ENCODE measurements at places on chromosomes 5 and 9.

DNA sequence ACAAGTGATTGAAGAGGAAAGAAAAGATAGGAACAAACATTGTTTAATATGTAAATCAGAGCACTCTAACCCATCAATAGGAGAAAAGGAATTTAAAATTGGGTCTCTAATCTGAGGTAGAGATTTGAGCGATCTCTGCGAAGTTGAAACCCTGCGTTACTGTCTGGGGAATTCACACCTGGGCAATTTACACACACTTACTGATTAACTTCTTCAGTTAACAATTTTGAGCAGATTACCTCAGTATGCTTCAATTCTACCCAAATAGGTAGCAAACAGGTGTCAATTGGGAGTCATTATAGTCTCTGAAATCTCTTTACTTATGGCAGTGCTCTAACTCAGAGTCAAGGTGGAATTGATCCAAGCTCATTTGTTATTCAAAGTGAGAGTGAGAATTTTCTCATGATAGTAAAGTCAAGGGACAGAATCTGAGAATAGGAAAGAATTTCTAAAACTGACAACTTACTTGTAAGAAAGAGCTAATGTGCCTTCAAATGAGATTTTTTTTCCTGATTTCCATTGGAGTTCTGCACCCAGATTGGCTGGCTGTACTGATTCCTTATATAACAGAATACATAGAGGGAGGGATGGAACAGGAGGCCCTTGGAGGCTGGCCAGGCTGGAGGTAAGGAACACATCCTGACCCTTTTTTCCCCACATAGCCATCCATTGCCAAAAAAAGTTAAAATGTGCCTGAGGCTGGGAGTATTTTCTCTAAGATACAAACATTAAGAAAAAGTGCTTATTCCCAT is 27.1 kb upstream of the IFNA14 start:
- DNase-seq = no peak

DNA sequence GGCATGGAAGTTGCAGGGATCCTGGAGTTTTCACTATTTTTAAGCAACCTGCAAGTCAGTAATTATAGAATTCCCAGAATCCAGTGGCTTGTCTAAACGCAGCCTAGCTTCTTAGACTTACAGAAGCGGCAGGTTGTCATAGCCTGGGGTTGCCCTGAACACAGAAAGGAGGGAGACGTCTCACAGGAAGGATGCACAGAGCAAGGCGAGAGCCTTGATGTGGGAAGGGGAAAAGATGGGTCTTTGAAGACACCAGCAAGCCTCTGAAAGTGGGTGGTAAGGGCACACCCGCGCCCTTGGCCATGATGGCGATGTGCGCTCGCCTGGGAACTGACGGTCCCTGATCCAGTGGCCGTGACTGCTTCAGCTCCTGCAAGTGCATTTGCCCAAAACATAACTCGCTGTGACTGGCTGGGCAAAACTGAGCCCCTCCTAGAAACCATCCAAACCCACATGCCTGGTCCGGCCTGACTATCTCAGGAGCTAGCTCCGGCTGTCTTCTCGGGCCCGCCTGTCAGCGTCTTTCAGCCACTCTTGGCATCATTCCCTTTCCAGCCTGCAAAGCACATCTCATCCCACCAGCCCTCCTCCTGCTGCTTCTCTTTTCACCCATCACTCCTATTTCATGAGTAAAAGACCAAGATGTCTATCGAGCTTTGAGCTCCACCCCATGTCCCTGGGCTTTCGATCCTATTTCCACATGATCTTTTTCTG is 17.1 kb downstream of the FBP1 start:
- DNase-seq = no peak

GRCh38 chr9:121729769-121730562 is 78.5 kb downstream of the DAB2IP start:
- DNase-seq = no peak

- DNase-seq = no peak
Observed at GRCh38 chr9:127218818-127219217, 45.8 kb upstream of the GARNL3 start.

GRCh38 chr5:174148721-174149120 is 103.2 kb downstream of the NSG2 start:
- no peak for DNase-seq

DNA sequence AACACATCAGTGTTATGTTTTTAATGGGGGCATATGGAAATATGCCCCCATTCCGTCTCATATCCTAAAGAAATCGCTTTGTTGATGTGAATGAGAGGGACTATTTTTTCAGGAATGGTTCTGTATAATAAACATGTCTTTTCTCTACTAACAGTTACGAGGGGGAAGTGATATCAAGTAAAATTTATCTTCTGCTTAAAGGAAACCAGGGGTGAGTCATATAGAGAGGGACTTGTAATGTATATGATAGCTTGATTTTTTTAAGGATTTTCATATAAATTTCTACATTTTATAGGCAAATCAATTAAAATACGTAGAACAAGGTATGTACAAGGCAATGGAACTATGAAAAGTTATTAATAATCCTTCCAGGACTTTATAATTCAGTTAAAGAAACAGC is 207.1 kb downstream of the SEMA5A start:
- DNase-seq = no peak

- DNase-seq = no peak
Observed at GRCh38 chr5:179585941-179586401, 35.6 kb downstream of the RUFY1 start.

DNA sequence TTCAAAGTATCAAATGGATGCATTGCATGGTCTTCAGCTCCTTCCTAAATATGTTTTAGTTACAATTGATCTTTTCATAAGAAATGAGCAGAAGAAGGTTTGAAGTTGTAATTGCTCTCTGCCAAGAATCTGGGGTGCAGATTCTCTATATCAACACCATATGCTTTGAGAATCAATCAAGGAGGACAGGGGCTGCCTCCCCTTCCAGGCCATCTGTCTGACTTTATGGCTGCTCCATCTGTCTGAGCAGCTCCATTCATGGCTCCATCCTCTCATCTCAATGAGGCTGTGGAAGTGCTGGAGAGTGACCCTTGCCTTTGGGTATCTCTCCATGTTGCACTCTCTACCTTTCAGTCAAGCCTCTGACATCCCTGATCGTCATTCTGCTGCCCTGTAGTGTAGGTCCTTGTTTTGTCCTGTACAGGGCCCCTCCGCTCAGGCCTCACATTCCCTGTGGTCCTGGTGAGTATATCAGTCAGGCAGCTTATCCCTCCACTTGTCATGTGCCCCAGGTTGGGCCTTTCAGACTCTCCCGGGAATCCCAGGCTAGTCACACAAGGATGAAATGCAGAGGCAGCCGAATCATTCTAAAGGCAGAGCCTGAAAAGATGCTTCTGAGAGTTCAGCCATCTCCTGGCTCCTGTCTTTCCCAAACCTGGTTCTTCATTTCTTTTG is 14.0 kb upstream of the SV2C start:
- DNase-seq = no peak

DNA sequence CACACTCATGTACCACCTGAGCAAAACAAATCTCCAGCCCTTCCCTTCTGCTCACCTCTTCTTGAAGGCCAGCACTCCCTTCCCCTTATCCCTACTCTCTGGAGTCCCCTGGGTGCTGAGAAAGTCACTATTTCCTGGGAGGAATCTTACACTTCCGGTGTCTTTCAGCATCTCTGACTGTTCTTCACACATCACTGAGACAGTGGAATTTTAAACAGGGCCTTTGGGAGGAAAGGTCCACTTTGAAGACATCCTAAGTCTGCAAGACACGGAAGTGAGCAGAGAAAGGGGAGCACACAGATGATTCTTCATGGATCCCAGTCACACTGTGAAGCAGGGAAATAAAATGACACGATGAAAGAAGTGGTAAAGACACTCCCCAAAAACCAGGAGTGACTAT is 25.6 kb downstream of the FRMD3 start:
- no peak for DNase-seq

- no peak for DNase-seq
Observed at GRCh38 chr5:134430001-134430569, 18.4 kb upstream of the CDKN2AIPNL start.

DNA sequence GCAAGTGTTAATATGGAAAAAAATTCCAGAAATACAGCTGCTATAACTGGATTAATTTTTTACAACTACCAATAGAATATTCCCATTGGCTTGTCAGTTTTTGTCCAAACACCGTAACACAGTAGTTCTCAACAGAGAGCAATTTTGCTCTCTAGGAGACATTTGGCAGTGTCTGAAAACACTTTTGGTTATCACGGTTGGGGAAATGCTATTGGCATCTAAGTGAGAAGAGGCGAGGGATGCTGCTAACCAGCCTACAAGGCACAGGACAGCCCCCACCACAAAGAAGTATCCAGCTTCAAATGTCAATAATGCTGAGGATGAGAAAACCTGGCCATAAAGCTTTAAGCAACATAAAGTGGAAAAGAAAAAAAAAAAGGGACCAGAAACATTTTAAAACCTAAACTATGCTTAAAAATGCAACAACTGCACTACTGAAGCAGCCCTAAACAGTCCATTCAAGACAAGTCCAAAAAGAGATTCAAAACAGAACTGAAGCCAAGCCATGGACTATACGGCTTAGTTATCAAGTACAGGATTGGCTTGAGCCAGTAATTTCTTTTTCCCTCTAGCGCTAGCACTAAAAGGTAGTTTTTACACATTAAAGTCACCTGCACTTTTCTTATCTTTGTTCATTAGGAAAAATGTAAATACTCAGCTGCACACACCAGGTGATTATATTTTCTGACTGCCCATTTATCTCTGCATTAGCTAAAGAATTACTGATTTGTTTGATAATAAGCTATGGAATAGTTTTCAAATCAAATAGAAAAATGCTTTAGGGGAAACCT is 83.9 kb downstream of the NR3C1 start:
- DNase-seq = no peak

GRCh38 chr5:39164016-39164415 is 55.3 kb downstream of the FYB1 start:
- no peak for DNase-seq

DNA sequence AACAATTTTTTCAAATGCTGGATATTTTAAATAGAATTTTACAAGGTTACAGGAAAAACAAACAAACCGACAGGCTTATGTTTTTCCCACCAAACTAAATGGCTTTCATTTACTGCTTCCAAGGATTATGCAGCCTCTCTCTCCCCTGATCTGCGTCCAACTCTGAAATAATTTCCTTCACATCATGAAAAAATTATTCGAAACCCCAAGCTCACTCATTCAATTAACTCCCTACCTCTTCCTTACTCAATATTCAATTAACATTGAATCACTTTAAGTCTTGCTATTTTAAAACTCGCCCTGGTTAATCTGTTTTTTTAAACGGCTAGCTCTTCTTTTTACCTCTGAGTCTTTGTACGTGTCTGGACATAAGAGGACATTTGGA is 336.2 kb downstream of the AGTPBP1 start:
- DNase-seq = no peak

DNA sequence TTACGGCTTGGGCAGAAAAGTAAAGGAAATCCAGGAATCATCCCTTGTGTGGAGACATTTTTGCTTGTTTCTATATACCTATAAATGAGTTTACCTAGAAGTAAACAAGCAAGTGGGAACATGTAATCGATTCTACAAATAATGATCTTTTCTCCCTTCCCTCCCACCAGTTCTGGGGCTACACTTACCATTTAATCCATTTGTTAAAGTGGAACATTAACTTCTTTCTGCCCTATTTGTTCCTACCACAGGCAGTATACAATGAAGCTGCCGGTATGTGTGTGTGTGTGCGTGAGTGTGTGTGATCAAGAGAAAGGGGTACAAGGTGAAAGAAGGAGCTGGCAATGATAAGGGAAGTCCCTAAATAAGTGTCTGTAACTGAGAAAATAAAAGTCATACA is 26.4 kb upstream of the ELL2 start:
- no peak for DNase-seq

DNA sequence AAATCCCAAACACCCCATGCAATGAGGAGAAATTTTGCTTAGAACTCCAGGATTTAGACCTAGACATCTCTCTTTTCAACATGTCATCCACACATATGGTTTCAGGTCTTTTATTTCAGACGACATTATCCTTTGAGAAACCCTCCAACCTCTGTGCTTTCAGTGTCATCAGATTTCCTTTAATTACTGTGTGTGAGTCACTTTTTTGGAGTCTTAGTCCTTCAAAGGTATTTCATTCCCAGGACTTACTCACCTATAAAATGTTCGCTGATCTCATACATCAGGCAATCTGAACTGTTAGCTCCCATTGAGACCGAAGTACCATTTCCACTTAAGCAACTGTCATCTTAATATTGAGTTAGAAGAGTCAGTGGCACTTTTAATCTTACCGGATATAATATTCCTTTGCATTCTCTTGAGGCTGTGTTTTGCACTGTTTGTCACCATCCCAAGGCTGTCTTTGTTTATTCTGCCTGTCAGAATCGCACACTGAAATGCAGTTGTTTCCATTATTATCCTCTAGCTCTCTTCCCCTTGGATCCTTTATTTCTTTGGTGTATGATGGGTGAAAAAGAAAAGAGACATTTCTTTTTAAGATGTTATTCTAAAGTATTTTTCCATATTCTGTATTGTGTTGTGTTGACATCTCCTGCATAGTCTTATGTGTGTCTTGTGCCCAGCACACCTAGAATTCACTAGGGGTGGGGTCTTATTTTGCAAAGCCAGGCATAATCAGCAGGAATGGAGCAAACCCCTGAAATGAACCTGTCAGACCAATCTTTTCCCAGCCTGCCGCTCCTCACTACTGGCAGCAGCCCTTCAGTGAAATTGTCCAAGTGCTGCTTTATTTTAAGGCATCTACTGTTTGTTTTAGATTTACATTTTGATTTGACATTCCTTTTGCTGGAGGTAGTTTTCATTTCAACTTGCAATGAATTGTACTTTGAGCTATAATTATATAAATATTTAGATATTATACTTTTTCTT is 155.4 kb downstream of the PAM start:
- no peak for DNase-seq

DNA sequence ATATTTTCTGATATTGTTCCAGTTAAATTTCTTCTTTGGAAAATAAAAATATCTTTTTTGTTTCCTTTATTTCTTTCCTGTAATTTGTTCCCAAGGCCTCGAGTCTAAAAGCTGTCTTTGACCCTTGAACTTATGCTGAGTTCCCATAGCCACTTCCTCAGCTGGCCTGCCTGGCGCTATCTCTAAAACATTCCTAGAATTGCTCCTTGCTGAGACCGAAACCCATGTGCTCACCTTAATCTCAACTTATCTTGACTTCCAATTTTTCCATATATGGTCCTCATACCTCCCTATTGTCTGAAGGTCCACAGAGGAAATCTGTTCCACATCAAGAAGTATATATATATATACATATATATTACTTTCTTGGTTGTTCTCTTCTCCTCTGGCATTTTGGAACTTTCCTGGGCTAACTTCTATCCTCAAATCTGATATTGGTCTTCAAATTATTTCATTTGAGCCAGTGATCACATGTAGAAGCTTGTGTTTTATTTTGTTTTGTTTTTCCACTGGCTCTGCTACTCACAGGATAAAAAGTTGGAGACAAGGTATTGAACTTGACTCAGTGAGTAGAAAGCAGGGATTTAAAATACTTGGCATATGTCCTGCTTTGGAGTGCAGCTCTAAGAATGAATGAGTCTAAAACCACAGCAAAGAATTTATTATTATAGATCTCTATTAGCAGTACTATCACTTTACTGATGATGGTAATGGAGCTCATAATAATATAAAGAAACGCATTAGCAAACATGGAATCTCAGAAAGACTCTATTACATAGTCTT is 45.2 kb downstream of the ENC1 start:
- no peak for DNase-seq

GRCh38 chr5:472656-473550 is 29.9 kb downstream of the EXOC3 start:
- peak; percentile 91 for DNase-seq

- no peak for DNase-seq
Observed at GRCh38 chr9:27384262-27385014, 87.5 kb upstream of the EQTN start.
